ENCODE measurements at places on chromosomes 12 and 14.

DNA sequence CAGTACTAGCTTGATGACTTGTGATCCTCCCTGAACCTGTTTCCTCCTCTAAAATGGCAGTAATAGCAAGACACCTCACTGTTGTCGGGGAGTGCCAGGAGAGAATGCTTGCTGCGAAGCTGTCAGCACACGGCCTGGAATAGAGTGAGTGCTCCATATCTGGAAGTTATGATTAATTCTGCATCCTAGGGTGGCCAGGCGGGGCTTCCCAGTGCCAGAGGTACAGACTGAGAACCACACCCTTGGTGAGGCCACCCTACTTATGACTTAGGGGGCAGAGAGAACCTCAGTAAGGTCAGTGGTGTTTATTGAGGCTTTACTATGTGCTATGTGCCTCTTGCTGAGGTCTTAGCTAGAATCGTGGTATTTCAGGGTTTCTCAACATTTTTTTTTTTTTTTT is 20.1 kb downstream of the MORN3 start:
- DNase-seq: no peak

DNA sequence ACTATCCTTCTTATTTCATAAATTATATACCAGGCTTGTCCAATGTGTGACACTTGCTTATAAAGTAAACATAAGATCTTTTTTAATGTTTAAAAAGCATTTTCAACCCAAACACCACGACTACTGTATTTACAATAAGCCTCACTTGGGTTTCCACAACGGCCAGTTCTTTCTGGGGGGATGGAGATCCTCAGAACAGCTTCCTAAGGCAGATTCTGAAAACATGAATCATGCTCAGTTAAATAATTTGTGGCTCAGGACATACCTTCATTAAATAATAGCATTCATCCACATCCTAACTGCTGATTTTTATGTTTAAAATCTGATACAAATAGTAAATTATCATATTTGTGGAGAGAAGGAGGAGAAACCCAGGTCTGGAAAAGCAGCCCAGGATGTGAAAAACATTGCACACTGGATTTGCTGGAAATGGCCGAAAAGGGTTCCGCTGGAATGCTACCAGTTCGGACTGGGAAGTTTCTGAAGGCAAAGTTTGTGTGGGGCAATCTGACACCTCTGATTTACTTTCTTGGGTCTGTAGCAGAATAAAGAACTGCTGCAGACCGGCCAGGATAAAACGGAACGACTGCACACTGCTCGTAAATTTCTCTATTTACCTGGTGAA is 597 bp downstream of the GLT8D2 start:
- DNase-seq: no peak

DNA sequence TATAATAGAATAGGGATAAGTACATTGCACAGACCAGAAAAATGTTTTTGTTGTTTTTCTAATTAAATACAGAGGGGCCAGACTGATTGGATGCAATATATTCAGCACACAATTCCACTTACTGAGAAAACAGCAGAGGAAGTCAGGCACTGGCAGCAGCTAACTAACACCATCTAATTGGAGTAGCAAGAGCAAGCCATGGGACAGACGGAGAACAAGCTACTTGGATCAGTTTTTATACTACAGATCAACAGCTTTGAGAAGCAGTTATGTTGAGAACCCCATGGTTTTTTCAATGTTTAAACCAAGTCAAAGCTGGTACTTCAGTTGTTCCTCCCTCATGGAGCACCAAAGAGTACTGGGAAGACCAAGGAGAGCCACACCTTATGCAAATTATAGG is 1249.4 kb downstream of the LRFN5 start:
- DNase-seq: no peak

DNA sequence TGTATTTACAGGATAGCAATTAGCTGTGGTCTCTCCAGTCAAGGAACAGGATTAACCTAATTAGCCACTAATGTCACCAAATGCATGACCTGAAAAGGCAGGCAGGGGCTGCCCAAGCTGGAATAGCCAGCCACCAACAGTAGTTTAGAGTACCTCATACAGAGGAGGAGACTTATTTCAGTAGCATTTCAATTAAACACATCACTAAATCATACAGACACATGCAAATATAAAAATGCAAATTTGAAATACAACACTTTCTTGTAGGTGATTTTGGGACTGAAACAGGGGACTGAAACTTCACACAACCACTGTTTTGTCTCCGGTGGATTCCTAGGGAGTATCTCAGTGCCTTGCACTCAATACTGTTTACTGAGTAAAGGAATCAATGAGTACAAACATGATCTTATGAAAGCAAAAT is 636 bp upstream of the IFNG-AS1 start:
- no peak for DNase-seq

GRCh38 chr12:30945443-30946164 is 19.1 kb downstream of the TSPAN11 start:
- DNase-seq: no peak

Measured in SK-N-MC (cell line).